ENCODE measurements at places on chromosomes 7 and 10.

DNA sequence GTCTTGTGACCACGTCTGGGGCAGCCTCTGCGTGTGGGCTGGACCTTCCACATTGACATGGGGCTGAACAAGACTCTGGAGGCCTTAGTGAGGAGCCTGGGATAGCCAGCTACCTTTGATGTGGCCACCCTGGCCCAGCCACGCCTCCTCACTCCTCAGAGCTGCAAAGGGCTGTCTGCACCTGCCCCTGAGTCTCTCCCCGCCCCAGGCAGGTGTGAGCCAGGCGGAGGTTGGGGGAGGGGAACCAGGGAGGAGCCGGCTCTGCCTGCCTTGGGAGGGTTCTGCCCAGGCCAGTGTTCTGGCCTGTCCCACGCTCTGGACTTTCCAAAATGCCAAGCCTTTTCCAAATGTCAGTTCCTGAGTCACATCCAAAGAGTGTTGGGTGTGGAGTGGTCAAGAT lies 72.2 kb downstream of the GTF2IRD1 start:
- DNase-seq = peak; percentile 91

GRCh38 chr10:77032188-77032570 lies 605.4 kb downstream of the KCNMA1 start:
- DNase-seq = no peak

GRCh38 chr10:126663328-126663727 lies 7.2 kb downstream of the C10orf90 start:
- DNase-seq = no peak

DNA sequence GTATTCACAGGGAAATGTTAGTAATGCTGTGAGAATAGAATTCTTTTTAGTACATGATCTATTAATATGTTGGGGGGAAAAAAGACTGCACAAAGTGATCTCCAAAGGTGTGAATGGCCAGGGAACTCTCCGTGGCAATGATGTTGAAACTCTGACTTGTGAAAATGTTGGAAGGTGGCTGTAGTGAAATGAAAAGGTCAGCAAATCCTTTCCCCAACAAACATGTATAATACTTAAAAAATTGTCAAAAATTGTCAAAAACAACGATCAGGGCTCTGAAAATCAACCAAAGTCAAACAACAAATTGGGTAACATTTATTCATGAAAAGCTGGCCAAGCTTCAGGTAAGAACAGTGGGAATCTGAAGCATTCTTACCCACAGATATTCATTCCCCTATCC lies 35.5 kb downstream of the TMEM26 start:
- DNase-seq = no peak

DNA sequence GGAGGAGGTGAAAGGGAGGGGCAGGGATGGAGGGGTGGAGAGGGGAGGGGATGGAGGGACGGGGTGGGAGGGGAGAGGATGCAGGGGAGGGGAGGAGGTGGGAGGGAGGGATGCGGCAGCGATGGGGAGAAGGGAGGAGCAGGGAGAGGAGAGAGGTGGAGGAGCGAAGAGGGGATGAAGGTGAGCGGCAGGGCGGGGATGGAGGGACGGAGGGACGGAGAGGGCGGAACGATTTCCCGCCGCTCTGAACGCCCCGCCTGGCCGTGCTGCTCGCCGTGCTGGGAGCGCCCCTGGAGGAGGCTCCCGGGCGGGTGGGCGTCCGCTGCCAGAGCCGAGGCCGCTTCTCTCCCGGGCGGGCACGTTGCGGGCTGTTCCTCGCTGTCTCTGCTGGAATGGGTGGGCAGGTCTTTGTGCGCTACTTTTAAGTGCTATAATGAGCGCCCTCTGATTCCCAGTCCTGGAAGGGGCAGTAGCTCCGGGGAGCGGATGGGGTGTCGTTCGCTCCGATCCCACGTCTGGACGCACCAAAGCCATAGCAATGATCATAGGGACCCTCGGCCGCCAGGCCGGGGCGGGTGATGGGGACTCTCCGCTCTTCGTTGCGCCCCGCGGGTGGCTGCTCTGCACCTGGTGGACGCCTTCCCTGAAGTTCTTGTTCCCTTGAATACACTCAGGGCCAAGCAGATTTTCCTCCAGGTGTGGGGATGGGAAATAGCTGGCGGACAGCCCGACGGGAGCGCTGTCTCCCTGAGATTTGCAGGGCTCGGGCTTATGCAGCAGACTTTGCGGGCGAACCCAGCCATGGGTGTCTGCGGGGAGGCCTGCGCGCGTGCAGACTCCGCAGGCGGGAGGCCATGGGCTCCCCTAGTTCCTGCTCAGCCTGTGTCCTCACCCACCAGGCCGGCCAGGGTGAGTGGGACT lies 81.1 kb upstream of the CPXM2 start:
- no peak for DNase-seq

Measured in transverse colon (tissue), 4 donors.